ENCODE measurements at places on chromosomes 4 and X.

DNA sequence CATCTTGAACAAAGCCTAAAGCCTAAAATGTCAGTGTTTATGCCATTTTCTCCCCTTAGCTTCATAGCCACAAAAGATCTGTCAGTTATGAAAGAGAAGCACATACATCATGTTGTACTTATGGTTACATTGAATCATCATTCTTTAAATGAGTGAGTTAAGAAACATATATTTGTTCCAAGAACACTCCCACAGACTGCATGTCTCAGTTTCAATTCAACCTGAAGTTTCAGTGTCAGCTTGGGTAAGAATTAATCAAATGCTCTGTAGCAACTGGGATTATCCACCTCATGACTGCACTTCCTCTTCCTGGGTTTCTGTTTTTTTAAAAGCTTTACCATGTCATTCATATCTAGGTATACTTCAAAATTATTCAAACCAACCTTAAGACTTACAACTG lies 3.9 kb upstream of the TMPRSS11B start:
- no peak for DNase-seq

GRCh38 chr4:111475001-111475400 lies 670.3 kb upstream of the FAM241A start:
- DNase-seq: no peak

DNA sequence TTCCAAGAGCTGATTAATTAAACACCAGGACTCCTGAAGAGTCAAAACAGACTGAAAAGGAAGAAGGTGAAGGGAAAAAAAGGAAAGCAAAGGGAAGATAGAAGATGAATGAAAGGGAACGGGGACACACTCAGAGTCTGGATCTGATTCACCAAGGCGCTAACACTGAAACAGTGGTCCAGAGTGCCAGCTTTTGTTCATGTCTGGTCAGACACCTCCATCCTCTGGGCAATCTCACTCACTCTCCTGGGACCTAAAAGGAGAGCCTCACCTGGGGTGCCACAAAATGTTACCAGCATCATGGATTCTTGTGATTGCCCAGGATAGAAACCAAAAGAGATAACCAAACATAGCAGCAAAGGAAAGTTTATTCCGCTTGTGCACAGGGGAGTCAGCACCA lies 120.3 kb upstream of the AFF2 start:
- DNase-seq: no peak

- no peak for DNase-seq
Observed at GRCh38 chrX:119895843-119896326, at the start of gene AKAP14. TSS of gene AKAP14 (plus strand) at chrX:119895893. CDS start at chrX:119903224, 7,331 bp downstream.

GRCh38 chr4:22463179-22463578 lies 52.7 kb downstream of the ADGRA3 start:
- DNase-seq: no peak

DNA sequence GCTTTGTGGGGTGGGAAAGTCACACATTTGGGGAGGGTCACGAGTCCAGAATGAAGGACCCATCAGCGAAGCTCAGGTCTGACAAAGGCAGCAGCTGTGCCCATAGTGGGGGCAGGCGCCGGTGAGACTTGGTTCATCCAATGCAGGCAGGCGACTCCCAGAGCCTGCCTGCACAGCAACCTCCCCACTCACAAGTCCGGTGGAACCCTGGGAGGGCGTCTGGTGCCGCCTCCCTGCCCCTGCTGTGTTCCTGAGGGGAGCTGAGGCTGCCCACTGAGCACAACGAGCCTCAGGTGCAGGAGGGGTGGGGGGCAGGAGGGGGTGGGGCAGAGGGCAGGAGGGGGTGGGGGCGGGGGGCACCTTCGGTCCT lies 13.7 kb downstream of the LRPAP1 start:
- DNase-seq: no peak

DNA sequence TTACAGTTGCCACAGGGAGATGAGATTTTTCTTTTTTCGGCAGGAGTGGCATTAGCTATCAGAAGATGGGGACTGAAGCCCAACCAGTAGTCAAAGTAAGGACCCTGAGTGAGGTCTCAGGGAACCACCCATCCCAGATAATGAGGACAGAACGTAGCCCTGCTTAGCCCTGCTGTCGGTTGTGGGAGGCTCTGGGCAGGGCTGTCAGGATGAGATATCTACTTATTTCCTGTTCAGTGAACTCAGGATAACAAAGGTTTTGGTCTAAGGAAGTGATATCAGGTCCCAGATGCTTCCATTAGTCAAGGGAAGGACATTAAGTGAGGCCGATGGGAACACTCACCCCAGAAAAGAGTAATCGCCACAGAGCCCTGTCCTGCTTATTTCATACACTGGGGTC lies 2.3 kb downstream of the MAGEB16 start:
- no peak for DNase-seq

- no peak for DNase-seq
Observed at GRCh38 chr4:98946359-98946758, 17.4 kb upstream of the EIF4E start.

DNA sequence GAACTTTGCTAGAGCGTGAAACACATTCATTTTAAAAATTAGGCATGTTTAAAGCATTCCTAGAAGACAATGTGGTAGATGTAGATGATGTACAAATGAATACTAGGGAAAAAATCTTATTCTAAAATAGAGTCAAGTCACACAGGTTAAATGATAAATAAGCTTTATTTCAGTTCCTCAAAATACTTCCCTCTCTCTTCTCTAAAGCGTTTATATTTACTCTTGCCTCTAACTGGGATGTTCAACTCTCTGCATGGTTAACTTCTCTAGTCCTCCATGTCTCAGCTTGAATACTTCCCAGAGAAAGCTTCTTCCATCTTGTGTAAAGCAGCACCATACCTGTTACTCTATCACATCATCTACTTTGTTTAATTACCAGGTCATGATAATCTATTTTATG lies 30.9 kb upstream of the GLRA3 start:
- DNase-seq: no peak

- no peak for DNase-seq
Observed at GRCh38 chr4:83389756-83390505, 55.3 kb upstream of the HPSE start.

DNA sequence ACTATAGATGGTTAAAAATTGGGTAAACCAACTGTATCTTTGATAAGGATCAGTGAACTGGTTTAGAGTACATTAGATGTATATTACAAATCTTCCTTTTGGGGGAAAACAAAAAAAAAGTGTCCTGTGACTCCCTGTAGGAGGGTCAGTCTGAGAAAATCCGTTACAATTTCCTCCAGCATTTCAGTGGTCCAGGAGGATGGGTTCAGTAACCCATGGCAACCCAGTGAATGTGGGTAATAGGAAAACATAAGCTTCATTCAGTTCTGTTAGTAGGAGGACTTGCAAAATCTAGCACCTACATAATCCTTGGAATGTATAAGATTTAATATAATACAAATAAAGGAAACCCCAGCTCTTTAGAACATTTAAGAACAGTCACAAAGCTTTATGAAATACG lies 16.2 kb downstream of the STOX2 start:
- no peak for DNase-seq

GRCh38 chr4:112857461-112857860 lies 192.0 kb upstream of the ANK2 start:
- DNase-seq: no peak

- no peak for DNase-seq
Observed at GRCh38 chr4:16253127-16253960, 27.1 kb upstream of the TAPT1 start.

DNA sequence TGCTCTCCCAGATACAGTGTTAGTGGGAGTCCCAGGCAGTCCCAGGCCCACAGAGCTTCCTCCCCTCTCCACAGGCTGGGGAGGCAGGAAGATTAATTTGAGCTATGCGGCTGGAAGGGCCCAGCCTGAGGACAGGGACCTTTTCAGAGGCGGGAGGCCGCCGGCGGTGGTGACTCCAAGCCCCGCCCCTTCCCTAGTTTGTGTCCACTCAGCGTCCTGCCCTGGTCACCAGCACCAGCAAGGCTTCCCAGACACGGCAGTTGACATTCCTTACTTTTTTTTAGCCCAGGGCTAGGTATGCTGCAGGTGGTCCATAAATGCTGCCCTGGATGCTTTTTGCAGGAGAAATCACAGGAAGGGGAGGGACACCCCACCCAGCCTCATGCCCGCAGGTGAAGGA lies 67.7 kb upstream of the LRPAP1 start:
- DNase-seq: no peak

DNA sequence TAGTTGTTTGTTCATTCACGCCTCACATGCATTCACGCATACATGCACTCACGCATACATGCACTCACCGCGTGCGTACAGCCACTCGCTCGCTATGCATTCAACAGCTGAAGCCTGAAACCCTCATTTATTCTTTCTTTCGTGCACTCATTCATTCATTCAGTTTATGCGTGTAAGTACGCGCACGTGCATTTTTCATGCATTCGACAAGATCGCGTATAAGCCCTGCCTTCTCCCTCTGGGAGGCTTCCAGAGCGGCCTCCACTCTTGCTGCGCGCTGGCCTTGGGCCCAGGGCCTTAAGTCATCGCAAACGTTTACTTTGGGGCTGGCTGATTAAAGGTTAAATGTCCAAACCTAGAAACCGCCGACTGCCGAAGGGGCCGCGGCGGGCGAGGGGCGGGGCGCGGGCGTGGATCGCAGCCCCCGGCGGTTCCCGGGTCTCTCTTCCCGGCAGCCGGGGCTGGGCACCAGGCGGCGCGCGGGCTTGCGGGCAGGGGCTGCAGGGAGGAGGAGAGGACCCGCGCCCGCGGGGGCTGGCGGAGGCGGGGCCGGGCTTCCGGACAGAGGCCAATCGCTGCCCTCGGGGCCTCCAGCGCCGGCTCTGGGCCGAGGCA lies at the start of gene GYG2:
GYG2 (plus strand) TSS at position 587 of the 615 bp plus-strand sequence. CDS start 1,259 bp downstream, outside the sequence.
- DNase-seq: no peak

GRCh38 chr4:183057255-183057654 lies 41.8 kb upstream of the WWC2 start:
- no peak for DNase-seq

DNA sequence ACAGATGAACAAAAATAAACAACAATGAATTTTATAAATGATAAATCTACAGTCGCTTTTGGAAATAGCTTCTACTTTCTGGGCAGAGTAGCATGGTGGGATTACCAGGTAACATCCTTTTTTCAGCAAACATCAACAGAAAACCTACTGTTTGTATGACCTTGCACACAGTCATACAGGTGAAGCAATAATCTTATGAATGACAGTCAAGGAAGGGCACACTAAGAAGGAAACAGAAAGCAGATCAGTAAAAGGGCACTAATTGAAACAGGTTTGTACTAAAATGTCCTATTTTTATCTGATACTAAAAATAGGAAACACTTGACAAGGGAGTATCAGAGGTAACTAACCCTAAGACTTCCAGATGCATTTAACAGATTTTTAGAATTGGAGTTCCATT lies 108.9 kb downstream of the DLG3 start:
- no peak for DNase-seq

- DNase-seq: no peak
Observed at GRCh38 chr4:99824070-99824599, 7.5 kb downstream of the DAPP1 start.

DNA sequence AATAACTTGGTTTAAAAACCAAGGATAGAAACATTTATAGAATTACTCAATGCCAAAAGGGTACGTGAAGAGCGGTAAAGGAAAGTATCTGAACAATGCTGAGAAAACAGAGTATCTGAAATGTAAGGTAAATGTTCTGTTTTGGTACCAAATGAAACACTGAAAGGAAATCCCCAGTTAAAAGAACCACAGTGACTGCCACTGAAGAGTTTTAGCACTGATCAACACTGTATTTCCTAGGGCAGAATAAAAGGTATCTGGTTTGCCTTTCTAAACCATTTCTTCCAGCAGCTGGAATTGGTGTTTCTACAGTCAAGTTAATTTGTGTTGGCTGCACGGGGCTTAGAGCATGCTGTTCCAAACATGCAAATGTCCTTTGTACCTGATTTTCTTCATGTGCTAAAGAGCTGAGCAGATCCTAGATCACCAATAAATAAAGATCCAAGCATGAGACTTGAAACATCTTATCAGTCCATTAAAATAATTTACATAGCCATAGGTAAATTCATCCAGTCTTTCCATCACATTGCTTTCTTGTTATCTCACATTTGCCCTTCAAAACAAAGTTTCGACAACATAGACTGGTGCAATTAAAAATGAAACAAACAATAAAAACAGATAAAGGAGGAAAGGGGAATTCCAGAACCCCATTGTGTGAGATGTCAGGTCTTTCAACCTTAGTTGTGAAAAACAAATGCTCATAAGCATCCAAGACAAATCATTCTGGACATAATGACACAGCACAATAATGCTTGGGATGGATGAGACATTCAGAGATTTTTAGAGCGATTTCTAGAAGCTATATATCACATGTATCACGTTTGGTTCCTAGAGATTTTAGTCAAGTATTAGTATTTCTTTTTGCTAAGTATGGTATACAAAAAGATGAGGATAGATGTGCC lies 38.6 kb downstream of the MFAP3L start:
- no peak for DNase-seq
